Stimulated activated CD8-positive, alpha-beta memory T cell treated with anti-CD3 and anti-CD28 coated beads, Interleukin-7, amount 100 ng/mL, for 24 hours (primary cell): ENCODE measurements at places on chromosomes 12 and 14.

DNA sequence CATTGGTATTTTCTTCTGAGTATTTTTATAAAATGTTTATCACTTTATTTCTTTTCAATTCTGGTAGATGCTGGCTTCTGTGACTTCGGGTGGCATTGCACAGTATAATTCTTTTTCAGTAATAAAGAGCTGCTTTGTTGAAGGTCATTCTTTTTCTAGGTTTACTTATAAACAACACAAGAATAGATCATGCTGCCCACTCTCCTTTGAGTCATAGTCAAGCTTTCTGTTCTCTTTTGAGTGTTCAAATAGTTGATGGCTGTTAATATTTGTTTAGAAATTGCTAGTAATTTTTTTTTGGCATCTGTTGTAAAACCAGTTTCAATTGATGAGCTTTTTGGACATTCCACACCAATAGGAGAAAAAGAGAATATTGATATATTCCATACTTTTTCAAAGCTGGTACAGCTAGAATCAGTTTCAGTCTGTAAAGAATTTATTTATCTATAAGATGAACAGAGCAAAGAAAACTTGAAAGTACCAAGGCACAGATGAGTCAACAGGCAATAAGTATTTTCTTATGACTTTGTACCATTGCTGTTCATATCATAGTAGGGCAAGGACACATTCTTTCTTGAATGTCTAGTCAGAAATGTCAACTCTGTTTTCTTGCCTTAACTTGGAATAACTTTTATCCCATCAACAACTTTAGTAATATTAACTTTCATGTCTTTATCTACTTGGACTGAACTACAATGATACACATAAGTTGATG is 513.0 kb upstream of the SEL1L start:
- DNase-seq = no peak

DNA sequence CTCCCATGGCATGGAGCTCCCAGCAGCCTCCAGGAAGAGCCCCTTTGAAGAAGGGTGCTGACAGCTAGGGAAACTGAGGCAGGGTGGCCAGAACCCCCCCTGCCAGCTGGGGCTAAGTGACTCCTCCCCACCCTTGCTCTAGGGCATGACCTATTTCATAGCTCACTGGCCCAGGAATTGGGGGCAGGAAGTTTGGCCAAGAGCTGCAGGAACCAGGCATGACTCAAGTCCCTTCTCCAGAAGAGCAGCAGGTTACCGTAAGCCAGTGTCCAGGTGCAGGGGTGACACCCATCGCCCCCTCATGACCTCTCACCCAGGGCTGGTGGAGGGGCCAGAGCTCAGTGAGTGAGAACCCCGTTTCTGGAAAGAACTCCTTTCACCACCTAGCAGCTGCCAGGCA is 1.9 kb downstream of the RASAL1 start:
- DNase-seq = no peak

DNA sequence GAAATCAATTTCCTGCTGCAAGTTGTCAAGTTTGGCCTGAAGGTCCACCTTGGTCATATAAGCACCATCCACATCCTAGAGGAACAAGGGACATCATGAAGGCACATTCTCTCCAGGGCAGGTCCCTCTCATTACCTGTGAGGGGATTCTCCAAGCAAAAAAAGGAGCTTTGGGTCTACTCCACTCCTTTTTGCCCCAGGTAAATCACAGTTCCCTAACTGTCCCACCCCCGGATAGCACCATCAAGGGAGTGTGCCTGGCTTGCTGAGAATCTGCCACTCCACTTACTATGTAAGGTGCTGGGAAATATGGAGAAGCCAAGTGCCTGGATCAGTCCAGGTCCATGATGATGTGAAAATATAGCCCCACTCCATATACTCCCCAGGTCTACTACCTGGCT is 2.5 kb downstream of the KRT1 start:
- DNase-seq = no peak

GRCh38 chr14:45526715-45527549 is 273.9 kb upstream of the MIS18BP1 start:
- no peak for DNase-seq

DNA sequence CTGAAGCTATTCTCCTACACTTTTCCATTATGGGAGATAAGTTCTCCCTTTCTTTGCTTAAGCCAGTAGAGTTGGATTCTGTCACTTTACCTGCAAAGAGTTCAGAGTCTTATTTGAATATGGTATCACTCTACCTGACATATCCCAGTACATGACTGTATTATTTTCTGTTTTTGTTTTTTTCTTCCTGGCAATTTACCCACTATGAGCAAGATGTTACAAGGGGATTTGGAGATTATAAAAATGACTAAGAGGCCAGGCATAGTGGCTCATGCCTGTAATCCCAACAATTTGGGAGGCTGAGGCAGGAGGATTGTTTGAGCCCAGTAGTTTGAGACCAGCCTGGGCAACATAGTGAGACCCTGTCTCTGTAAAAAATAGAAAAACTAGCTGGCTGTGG is 46.4 kb upstream of the CHST11 start:
- DNase-seq = no peak
